ENCODE measurements at places on chromosomes 5 and 9.
A peak's percentile ranks its signal among the peaks of the same experiment; 100 is the strongest.

- DNase-seq = no peak
These were observed 95.2 kb downstream of the FGF1 start for GRCh38 chr5:142590451-142591231.

- no peak for DNase-seq
These were observed 30.9 kb upstream of the SREK1 start for GRCh38 chr5:66113160-66113559.

GRCh38 chr9:129732946-129733631 is 19.8 kb downstream of the PTGES start:
- DNase-seq = no peak

DNA sequence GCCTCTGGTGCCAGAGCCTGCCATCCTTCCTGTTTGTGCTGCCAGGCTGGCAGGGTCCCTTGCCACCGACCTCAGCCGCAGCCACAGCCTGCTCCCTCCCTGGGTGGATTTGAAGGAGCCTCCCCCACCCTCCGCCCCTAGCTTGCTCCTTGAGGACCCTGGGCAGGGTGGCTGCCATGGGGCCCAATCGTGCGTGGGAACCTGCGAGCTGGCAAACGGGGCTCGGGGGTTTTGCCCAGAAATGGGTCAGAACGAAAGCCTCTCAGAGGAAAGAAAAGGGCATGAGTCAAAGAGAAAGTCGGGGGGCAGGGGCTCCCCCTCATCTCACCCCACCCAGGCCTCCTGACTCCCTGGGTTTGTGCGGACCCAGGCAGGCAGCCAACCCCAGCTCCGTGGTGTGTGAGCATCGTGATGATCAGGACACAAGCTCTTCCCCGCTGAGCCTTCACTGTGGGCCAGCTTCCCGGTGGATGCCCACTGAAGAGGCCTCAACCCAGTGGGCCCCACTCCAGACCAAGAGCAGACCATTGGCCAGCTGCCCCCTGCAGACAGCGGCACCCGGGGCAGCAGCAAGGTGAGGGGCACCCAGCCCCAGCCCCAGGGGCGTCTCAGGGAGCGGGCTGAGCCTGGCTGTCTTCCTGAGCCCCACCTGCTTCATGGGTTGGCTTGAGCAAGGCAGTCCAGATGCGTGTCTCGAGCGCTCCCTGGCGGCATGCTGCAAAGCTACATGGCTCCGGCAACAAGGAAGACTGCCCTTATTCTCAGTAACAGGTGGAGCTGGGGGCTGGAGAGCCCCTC is 3.0 kb upstream of the FUT7 start:
- DNase-seq = peak; percentile 81

GRCh38 chr5:150624334-150625163 is 15.9 kb upstream of the SYNPO start:
- DNase-seq = peak; percentile 16

- no peak for DNase-seq
These were observed 13.4 kb upstream of the SLC2A6 start for GRCh38 chr9:133492061-133493021.

GRCh38 chr5:68344447-68345111 is 129.0 kb downstream of the PIK3R1 start:
- no peak for DNase-seq

GRCh38 chr9:109251080-109251775 is 69.6 kb downstream of the EPB41L4B start:
- DNase-seq = peak; percentile 96

- no peak for DNase-seq
These were observed 28.2 kb downstream of the CNOT6 start for GRCh38 chr5:180522330-180522729.

- DNase-seq = peak; percentile 60
These were observed 676.5 kb downstream of the DMRTA1 start for GRCh38 chr9:23123048-23123632.

GRCh38 chr9:135183528-135184180 is 96.2 kb downstream of the OLFM1 start:
- no peak for DNase-seq

DNA sequence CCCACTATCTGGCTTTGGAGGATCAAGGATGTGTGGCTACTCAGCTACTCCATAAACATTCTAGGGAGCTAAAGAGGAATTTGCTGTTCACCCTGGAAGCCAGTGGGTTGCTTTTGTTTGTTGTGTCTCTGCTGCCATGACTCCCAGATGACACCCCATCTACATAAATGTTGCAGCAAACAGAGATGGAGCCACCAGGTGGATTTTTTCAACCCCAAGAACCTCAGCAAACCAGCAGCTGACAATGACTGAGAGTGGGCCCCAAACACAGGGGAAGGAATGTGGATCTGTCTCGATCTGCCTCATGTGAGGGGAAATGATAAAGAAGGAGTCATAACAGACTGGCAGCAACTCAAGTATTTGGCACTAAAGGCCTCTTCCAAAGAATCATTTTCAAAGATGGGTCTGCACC is 132.7 kb upstream of the TNC start:
- DNase-seq = no peak

GRCh38 chr9:126420135-126420534 is 93.5 kb downstream of the MVB12B start:
- DNase-seq = peak; percentile 28

DNA sequence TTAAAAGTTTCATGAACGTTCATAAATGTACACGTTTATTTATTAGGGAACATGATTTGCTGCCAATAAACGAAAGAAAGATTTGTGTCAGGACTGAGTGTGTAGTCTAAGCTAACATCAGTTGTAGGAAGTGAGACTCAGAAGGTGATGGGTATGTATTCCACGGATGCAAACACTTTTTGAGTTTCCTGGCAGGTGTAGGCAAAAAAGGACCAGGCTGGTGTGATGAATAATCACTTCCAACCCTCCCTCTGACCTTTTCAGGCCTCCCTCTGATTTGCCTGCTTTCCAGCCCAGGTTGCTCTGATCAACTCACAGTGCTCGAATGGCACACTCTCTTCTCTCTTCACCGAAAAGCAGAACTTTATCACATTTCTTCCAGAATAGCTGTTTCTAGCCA is 51.8 kb downstream of the BASP1 start:
- peak; percentile 69 for DNase-seq

All from NCI-H146 (cell line).